ENCODE measurements at places on chromosomes 1 and 21. TPM values are rescaled to one million over a fixed set of nuclear protein-coding genes. Genes with fewer than 3 reads are reported as not detected.

The TMPRSS2 gene
- 0.16 TPM for total RNA-seq

The SYT6 gene
- not detected for total RNA-seq

The HSD3B2 gene
- total RNA-seq, result 0.56 TPM

GRCh38 chr1:6080469-6080868 lies 34.8 kb downstream of the KCNAB2 start:
- DNase-seq, result no peak

- DNase-seq, result no peak
These were observed 11.8 kb downstream of the TPM3 start for GRCh38 chr1:154179946-154180687.

Data from GM12878 (cell line).